Activated naive CD4-positive, alpha-beta T cell treated with anti-CD3 and anti-CD28 coated beads for 36 hours (primary cell): ENCODE measurements at places on chromosomes 5 and 9.

DNA sequence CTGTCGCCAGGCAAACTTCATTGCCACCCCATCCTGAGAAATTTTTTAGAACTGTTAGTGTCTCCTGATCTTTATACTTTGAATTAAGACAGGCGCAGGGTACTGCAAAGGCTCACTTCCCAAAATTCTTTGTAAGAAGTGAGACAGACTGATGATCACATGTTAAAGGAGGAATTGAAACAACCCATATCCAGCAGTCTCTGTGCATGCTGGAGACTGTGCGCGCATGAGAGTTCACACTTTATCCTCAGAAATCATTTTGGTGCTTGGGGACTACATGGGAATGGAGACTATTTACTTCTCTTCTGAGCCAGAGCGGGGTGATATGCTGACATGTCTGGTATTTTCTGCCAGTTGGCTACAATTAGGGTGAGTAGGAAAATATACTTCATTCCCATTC lies 91.2 kb downstream of the ZNF474 start:
- DNase-seq = no peak

DNA sequence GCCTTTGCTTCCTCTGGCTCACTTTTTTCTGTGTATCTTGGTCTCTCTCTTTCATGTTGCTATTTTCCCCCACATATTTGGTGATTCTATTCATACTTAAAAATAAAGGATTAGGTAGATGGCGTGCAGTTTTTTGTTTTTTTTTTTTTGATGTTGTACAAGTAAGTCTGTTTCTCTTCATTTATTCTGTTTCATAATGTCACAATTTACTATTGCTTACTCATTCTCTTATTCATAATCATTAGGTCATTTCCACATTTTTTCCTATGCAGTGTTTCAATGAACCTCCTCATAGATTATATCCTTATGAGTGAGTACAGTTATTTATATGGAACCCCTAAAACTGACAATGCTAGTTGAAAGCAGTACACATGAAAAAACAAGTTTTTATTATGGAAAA lies 136.3 kb downstream of the APBA1 start:
- no peak for DNase-seq

DNA sequence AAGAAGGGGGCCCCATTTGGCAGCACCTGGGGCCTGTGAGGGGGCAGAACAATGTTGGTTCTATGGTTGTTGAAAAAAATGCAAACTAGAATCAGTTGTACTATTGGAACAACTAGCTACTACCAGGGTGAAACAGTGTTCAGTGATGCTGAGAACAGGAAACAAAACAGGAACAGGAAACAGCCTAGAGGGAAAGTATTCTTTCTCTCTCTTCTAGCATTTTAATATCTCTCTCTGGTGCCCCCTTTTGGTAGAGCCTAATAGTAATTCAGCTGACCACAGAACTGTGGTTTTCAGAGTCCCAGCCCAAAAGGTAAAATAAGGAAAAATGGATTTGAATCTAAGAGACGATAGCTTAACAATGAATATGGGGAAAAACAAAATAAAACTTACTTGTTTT lies 138.0 kb upstream of the KCNN2 start:
- no peak for DNase-seq

GRCh38 chr9:133734590-133735414 lies 3.4 kb downstream of the SARDH start:
- DNase-seq = no peak

DNA sequence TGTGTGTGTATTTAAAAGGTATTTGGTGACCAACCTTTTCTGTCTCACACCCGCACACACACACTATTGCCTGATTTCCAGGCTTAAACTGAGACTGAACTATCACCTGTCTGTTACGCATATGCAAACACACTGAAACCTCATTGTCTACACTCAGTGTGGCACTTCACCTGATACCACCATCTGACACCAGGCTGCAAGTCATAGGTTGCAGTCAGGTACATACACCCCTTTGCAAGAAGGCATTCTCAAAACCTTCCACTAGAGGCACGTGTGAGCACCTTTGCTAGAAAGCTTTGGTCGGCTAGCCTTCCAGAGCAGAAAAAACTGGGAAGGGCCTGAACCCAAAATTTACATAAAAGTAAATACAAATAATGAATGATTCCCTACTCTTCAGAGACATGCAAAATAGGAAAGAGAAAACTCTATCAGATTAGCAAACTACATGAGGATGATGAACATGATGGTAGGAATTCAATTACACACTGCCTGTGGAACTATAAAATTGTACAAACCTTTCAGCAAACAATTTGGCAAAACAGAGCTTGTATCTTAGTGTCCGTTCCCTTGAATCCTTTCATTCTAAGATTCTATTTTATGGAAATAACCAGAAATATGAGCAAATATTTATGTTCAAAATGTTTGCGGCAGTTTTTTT lies 5.9 kb upstream of the FOXD1 start:
- DNase-seq = peak; percentile 49

DNA sequence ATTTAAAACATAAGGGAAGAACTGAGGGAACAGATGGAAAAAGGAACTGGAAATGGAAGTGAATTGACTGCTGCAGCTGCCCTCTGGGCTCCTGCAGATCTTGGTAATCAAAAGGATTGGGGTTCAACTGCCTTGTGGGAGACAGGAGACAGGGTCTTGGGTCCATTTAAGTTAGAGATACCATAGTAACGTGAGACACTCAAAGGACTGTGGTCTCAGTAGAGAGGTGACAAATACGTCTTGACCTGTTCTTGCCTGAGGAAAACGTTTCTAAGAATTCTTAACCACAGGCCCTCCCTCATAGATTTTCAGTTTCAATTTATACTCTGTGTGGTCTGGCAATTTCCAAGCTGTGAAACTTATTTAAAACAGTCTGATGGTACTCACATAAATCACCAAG lies 100.8 kb upstream of the DHFR start:
- peak; percentile 22 for DNase-seq

DNA sequence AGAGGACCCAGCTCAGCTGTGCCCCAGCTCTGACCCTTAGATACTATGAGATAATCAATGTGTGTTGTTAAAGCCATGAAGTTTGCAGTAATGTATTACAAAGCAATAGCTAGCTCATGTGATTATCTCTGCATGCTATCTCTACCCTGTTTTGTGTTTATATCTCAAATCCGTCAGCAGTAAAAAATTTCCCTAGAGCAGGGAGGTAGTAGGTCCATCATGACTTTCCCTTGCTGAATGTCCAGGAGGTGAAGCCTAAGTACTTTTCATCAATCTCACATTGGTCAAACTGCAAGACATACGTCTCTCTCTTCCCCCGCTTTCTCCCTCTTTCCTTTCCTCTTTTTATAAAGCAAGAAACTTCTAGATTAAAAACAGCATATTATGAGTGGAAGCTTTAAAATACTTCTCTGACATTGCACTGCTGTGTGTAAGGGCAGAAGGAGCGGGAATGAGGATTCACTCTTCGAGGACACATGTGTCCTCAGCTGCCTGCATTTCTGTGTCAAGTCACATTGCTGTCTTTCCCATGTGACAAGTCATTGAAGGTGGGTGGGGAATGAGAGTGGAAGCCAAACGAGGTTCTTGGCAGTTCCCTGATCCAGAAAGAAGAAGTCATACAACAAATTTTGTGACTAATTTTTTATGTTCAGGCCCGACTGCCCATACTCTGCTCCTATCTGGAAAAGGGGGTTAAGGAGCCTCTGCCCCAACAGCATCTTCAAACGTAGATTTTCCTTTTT lies 93.1 kb upstream of the RETREG1 start:
- no peak for DNase-seq

GRCh38 chr5:144207875-144208444 lies 37.3 kb downstream of the KCTD16 start:
- no peak for DNase-seq

- peak; percentile 60 for DNase-seq
These were observed at the start of gene HCN1 for GRCh38 chr5:45696206-45696836. TSS of gene HCN1 (minus strand) at chr5:45696380.

DNA sequence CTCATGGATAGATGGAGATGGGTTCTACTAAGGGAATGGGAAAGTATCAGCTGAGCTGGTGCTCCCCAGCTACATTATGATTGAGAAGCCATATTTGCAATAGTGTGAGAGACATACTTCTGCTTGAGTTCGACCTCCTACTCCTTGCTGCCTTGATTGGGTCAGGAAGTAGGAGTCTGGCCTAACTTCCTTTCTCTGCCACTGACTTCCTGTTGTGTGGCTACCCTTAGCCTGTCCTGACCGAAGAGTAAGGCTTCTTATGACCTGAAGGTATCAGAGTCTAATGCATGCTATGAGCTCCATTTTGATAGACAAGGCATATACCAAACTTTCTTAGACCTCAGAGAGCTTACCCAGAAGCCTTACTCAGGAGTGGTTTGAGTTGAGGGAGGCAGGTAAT lies 53.9 kb downstream of the OSTF1 start:
- no peak for DNase-seq

GRCh38 chr5:158634714-158635113 lies 465.0 kb downstream of the EBF1 start:
- no peak for DNase-seq

DNA sequence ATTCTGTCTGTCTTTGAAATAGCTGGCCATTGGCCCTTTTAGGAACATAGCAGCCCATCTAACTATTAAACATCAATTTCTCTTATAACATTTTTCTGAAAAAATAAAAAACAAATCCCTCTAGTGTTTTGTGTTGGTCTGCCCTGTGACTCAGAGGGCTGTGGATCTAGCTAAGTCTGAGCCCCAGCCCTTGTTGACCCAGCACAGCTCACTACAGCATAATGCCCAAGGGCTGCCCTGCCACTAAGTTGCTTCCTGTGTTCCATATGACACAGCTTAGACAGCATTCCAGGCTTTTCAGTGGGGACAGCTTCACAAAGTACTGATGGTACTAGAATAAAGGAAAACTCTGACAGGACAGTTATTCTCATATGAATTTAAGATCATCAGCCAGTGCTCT lies 136.0 kb downstream of the SCAMP1 start:
- DNase-seq = no peak

GRCh38 chr5:172862165-172862801 lies 28.2 kb downstream of the ERGIC1 start:
- no peak for DNase-seq

- no peak for DNase-seq
These were observed 82.2 kb downstream of the PRELID2 start for GRCh38 chr5:145752947-145753346.

GRCh38 chr9:112380102-112380824 lies at the start of gene HSDL2:
TSS of gene HSDL2 (plus strand) at chr9:112380108. CDS start at chr9:112380164, 56 bp downstream.
- peak; percentile 43 for DNase-seq

DNA sequence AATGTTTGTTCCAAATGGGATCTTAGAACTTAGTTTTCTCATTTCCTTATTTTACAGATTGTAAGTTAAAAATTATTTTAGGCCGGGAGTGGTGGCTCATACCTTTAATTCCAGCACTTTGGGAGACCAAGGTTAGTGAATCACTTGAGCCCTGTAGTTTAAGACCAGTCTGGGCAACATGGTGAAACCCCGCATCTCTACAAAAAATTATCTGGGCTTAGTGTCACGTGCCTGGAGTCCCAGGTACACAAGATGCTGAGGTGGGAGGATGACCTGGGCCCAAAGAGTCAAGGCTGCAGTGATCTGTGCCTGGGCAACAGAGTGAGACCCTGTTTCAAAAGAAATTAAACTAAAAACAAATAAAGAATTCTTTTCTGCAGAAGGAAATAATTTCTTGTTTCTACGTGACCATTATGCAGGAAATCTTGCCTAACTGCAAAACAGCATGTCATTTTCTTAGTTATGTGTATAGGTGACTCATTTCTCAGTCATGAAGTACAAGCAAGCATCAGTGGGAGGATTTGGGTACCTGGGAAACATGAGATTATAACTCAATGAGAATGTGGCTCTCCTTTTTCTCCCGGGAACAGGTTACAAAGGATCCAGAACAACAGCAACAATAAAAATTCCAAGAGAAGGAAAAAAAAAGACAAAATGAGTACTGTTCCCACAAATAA lies 375.1 kb upstream of the ST8SIA4 start:
- DNase-seq = no peak

DNA sequence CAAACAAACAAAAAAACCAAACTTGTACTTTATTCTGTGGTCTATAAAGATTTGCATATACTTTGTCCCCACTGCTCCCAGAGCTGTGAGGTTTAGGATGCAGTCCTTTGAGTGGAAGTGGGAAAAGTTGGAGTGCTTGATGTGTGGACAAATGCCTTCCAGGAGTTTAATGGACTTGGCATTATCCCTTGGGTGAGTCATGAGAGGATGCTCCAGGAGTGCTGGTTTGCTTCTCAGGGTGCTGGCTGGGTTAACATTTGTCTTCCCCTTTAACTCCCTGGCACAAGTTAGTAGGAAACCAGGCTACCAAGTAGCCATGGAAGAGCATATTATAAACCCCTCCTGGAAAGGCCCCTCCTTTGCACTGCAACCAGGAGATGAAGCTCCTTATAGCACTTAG lies 417.4 kb upstream of the RIOK2 start:
- DNase-seq = no peak

DNA sequence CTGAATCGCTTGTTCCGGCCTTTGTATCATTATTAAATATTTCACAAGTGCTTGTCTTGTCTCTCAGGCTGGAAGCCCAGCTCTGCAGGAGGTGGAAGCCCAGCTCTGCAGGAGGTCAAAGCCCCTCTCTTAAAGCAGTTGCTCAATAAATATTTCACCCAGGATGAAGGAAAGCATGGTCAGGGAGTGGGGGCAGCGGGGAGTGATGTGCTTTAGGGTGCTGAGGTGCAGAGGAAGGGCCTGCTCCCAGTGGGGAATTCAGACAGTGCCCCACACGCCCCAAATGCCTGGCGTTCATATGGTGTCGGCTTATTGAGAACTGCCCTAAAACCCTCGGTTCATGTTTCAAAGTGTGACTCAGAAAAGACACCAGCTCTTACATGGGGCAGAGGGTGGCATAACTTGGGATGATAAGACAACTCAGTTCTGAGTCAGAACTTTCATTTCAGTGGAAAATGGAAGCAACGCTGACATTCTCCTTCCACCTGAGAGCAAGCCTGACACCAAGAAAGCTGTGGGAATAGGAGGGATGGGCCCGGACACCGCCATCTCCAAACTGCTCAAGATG lies 114.3 kb upstream of the DAP start:
- DNase-seq = no peak

GRCh38 chr5:127922603-127923002 lies 161.0 kb upstream of the SLC12A2 start:
- DNase-seq = no peak

- DNase-seq = no peak
These were observed 332.4 kb upstream of the DAB2 start for GRCh38 chr5:39757131-39757530.

GRCh38 chr9:95649801-95650213 lies 133.0 kb upstream of the PTCH1 start:
- no peak for DNase-seq

DNA sequence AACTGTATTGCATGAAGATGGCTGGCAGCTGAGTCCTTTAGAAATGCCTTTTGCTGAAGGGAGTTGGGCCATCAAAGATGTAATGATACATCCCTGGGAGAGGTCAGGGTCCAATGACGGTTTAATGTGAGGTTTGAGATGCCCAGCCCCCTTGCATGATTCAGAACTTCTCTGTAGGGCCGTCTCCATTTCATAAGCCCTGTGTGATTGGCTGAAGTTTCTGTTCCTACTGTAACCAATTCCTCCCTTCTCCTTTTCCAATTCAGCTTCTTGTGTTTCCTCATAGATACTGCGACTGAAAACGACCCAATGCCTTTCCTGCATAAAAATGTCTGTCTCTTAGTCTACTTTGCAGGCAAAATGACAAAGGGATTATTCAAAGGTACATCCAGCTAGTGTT lies 47.9 kb upstream of the ST8SIA4 start:
- no peak for DNase-seq

- no peak for DNase-seq
These were observed 53.8 kb downstream of the SREK1 start for GRCh38 chr5:66197764-66198405.

- DNase-seq = no peak
These were observed 91.2 kb upstream of the CHD1 start for GRCh38 chr5:99019812-99020697.
